ENCODE measurements at places on chromosomes 5 and 9. TPM values are rescaled to one million over a fixed set of nuclear protein-coding genes. Genes with fewer than 3 reads are reported as not detected.
A peak's percentile ranks its signal among the peaks of the same experiment; 100 is the strongest.

Gene FNIP1
- 25.5 TPM for total RNA-seq

Gene CD72
- total RNA-seq: 15.0 TPM

Gene ZNF883
- 0.76 TPM for total RNA-seq

Gene G3BP1
- 213 TPM for total RNA-seq

- no peak for DNase-seq
Measured at GRCh38 chr5:135153661-135154060, 119.6 kb upstream of the PITX1 start.

DNA sequence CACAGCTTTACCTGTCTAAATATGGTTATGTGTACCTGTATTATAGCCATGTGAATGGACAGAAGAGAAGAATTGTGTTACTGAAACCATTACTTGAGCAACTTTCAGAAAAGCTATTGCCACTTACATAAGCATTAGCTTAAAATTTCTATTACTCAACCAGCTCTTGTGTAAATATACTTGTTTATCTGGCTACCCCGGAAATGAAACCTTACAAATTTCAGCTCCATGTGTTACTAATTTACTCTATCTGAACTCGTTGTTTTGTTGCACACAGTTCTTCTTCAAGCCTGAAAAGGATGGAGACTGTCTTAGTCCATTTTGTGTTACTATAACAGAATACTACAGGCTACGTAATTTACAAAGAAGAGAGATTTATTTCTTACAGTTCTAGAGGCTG lies 22.5 kb upstream of the ADAMTSL1 start:
- no peak for DNase-seq

DNA sequence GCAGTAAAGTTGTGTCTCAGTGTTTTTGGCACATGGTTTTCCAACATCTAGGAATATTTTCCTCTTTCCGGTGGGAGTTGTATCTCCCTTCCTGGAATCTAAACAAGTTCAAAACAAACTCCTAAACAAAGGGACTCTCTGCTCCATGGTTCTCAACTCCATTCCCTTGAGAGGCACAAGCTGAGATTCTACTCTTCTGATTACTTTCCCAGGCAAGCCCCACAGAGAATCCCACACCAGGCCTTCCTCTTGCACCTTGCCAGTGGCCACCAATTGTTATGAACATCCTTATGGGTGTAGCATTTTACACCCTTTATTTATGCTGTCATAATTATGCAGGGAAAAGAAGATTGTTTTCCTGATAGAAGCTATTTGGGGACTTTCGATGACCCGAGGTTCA lies 25.8 kb upstream of the SH3TC2 start:
- no peak for DNase-seq

- DNase-seq: peak; percentile 76
Measured at GRCh38 chr9:22008717-22009505, at the start of gene CDKN2B. CDKN2B (minus strand) TSS chr9:22009305; CDS start chr9:22008953, 352 bp downstream.

- DNase-seq: no peak
Measured at GRCh38 chr5:133820507-133820906, 147.9 kb downstream of the C5orf15 start.

DNA sequence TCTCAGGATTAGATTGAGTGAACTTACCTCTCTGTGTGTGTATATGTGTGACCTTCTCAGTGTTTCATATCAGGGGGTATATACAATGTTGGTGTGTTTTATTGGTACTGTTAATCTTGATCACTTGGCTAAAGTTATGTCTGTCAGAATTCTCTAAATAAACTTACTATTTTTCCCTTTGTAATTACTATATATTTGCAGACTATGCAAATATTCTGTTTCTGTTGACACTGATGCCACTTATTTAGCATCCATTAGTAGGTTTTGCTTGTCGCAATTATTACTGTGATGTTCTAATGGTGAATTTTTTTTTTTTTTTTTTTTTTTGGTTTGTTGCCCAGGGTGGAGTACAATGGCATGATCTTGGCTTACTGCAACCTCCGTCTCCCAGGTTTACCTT lies 42.9 kb upstream of the NR5A1 start:
- DNase-seq: no peak

DNA sequence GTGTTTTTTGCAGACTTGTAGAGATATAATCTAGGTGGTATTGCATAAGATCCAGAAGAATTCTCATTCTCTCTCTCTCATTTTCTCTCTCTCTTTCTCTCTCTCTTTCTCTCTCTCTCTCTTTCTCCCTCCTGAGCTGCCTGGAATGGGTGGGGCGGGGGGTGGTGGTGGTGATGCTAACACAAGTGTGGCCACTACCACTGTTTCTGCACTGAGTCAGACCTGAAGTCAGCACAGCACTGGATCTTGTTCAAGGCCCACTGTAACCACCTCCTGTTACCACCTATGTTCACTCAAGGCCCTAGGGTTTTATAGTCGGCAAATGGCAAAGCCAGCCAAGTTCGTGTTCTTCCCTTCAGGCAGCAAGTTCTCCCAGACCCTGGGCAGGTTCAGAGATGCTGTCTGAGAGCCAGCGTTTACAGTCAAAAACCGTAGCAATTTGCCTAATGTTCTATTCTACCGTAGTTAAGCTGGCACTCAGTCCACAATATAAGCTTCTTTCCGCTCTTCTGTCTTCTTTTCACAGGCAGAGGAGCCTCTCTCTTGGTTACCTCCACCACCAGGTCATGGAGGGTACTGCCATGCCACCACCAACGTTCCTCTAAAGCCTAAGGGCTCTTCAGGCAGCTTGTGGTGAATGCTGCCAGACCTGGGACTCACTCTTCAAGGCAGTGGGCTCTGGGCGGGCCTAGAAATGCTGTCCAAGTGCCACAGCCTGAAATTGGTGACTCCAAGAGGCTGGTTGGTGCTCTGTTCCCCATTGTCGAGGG lies 235.7 kb upstream of the PRR16 start:
- DNase-seq: no peak
